ENCODE measurements at places on chromosomes 4 and X. TPM values are rescaled to one million over a fixed set of nuclear protein-coding genes. Genes with fewer than 3 reads are reported as not detected.

Gene STATH
- not detected for total RNA-seq

Gene SLC9A7
- total RNA-seq: 2.1 TPM

Gene PLXNA3
- total RNA-seq: 4.5 TPM

Gene UGT2A1
- total RNA-seq: not detected

Gene SLC9B1
- total RNA-seq: not detected

Gene PNMA6A
- 0.20 TPM for total RNA-seq

Gene SPINK2
- total RNA-seq: not detected

Gene RBMXL3
- total RNA-seq: not detected

Gene ACE2
- total RNA-seq: not detected

Gene CPE
- 0.25 TPM for total RNA-seq

Gene TTC29
- not detected for total RNA-seq

Gene MAGEA9B
- not detected for total RNA-seq

Gene LGI2
- total RNA-seq: not detected

Gene HNRNPD
- total RNA-seq: 56.0 TPM

Gene BEX5
- 3.5 TPM for total RNA-seq

Gene SMIM10
- total RNA-seq: 1.5 TPM

Gene TCEAL7
- total RNA-seq: 5.3 TPM

Gene IGSF1
- not detected for total RNA-seq

Gene MAGEA12
- not detected for total RNA-seq

Gene HCFC1
- total RNA-seq: 60.4 TPM

Gene CD38
- 4.5 TPM for total RNA-seq

Gene MMRN1
- total RNA-seq: 82.0 TPM

Gene DCAF12L2
- total RNA-seq: not detected

Gene MAGIX
- total RNA-seq: 1.9 TPM

Gene KIAA1210
- not detected for total RNA-seq

Gene MAGT1
- total RNA-seq: 61.1 TPM

Gene CASP3
- 50.2 TPM for total RNA-seq

Gene CFAP99
- not detected for total RNA-seq

Gene BTK
- not detected for total RNA-seq

Gene SLITRK4
- total RNA-seq: 6.7 TPM

Gene CENPU
- total RNA-seq: 26.2 TPM

Gene RHOH
- total RNA-seq: 3.3 TPM

Gene GAB3
- total RNA-seq: 3.5 TPM

Gene KLB
- under 0.01 TPM for total RNA-seq

Gene TMEM271
- not detected for total RNA-seq

Gene PITX2
- 0.07 TPM for total RNA-seq

Gene TCEAL6
- total RNA-seq: not detected

Gene ALPK1
- total RNA-seq: 5.1 TPM

Gene RNF212
- 0.20 TPM for total RNA-seq

Gene PAGE2
- total RNA-seq: not detected

Gene TDO2
- total RNA-seq: not detected

All from mammary microvascular endothelial cell (primary cell).